ENCODE measurements at places on chromosomes 6 and 20. TPM values are rescaled to one million over a fixed set of nuclear protein-coding genes. Genes with fewer than 3 reads are reported as not detected.

Gene C6orf136
- total RNA-seq, result 9.6 TPM

Gene C6orf52
- total RNA-seq, result 1.3 TPM

Gene TNNC2
- total RNA-seq, result 2.6 TPM

Gene KCNQ2
- total RNA-seq, result not detected

Gene ZNF831
- 1.2 TPM for total RNA-seq
